ENCODE measurements at places on chromosomes 1 and 21.

DNA sequence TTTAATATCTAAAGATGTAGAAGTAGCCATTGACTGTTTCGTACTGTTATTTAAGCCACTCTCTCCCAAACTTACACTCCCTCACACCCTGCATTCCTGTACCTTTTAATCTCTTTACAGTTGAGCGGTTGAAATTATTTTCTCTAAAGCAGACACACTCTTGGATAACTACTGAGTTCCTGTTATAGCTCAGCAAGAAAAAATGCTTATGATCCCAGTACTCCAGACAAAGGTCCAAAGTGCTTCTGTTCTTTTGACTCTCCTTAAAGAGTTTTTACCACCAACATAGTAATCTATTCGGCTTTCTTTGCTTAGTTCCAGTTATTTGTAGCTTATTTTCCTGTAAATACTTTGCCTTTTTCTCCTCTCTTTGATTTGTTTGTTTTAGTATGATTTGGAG is 100.1 kb downstream of the ATF6 start:
- DNase-seq: no peak

GRCh38 chr1:219310181-219310728 is 136.6 kb downstream of the LYPLAL1 start:
- no peak for DNase-seq

DNA sequence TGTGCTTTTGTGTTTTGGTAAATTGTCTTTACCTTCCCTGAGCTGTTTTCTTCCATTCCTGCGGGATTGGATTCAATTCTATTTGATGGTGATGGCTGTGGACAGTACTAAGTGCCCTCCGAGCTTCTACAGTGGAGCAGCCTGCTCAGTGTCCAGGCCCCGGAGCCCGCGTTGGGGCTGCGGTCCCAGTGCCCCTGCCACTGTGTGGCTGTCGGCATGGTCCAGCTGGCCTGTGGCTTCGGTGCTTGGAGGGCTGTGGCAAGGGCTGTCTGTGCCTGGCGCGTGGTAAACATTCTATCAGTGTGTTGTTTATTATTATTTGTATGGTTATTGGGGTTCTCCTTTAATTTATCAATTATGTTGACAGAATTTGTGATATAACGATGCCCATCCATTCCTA is 109.1 kb upstream of the COL6A1 start:
- no peak for DNase-seq

GRCh38 chr1:234918181-234918841 is 210.3 kb downstream of the TOMM20 start:
- peak; percentile 57 for DNase-seq

- DNase-seq: no peak
Observed at GRCh38 chr1:85311818-85312217, 35.4 kb upstream of the BCL10 start.

GRCh38 chr1:66931590-66931989 is 6.8 kb downstream of the MIER1 start:
- DNase-seq: no peak

- DNase-seq: no peak
Observed at GRCh38 chr1:31289021-31289420, 7.6 kb downstream of the SNRNP40 start.

- no peak for DNase-seq
Observed at GRCh38 chr1:91556556-91556955, 55.9 kb downstream of the CDC7 start.

GRCh38 chr21:15495965-15496364 is 233.8 kb upstream of the USP25 start:
- no peak for DNase-seq

- DNase-seq: no peak
Observed at GRCh38 chr1:207822602-207823451, 71.0 kb downstream of the CD46 start.

- DNase-seq: no peak
Observed at GRCh38 chr1:167502192-167502551, 16.2 kb downstream of the CD247 start.

- no peak for DNase-seq
Observed at GRCh38 chr1:236794585-236795034, 482 bp upstream of the MTR start.

- no peak for DNase-seq
Observed at GRCh38 chr21:44352253-44352860, 1.1 kb upstream of the TRPM2 start.

- no peak for DNase-seq
Observed at GRCh38 chr1:110213143-110213540, 3.0 kb downstream of the KCNC4 start.

DNA sequence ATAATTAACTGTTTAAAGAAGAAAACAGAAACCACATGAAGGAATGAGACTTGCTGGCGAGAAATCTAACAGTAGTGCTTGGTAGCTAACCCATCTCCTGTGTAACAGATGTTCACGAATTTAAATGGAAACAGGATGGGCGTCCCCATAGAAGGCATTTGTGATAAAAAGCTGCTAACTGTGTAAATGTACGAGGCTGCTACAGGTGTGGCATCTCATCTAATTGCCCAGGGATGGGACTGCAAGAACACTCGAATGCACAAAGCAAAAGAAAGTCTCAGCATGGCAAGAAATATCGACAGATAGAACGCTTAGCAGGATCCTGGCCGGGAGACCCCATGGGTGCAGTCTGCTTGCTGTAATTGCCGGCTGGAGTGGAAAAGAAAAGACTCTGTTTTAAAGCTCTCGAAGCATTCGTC is 112.7 kb downstream of the RUNX1 start:
- DNase-seq: no peak

- DNase-seq: no peak
Observed at GRCh38 chr1:159849626-159850366, 12.7 kb downstream of the VSIG8 start.

DNA sequence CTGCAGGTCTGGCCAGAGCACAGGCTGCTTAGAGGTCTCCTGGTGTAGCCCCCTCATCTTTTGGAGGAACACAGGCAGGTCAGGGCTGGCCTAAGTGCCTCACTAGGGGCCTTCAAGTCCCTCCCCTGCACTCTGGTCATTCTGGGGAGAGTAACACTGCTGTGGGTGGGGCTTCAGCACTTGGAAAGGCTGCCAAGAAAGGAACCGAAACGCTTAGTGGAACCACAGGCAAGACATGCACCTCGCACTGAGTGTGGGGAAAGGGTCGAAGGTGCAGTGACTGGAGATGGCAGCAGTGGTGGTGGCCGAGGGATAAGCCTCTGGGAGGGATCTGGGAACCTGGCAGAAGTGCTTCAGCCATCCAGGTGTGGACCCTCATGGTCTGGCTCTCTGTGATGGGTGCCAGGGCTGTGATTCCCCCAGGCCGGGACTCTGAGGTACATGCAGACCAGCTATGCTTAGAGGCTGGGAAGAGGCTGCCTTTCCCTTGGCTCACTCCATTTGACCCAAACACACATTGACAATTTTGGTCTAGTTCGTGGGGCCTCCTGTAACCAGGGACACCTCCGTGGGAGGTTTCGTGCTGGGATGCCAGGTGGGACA is 182.9 kb upstream of the CSF3R start:
- DNase-seq: no peak

DNA sequence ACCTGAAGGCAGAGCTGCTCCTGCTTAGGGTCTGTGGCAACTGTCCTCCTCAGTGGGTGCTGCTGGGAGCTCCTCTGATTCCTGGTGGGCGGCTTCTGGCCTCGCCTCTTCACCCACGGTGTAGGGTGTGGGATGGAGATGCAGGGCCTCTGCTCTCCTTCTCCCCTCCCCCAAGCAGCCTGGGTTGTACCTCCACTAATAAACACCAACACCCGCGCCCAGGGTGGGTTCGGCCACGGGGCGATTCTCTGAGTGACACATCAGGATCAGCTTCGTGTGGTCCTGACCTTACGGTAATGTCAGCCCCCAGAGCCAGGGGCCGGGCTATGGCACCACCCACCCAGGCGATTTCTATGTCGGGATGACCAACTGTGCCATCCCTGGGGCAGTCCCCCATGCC is 23.7 kb downstream of the KRTAP10-1 start:
- no peak for DNase-seq

DNA sequence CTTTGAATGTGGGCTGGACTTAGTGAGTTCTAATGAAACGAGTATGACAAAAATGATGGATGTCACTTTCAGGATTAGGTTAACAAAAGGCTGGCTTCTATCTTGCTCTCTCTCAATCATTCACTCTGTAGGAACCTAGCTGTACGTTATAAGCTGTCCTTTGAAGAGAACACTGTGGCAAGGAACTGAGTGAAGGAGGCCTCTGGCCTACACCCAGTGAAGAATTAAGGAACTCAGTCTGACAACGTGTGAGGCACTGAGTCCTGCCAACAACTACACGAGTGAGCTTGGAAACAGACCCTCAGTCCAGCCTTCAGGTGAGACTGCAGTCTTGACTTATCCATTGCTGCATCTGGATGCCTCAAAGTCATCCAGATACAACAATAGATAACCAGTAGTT is 3.3 kb upstream of the DNTTIP2 start:
- no peak for DNase-seq

DNA sequence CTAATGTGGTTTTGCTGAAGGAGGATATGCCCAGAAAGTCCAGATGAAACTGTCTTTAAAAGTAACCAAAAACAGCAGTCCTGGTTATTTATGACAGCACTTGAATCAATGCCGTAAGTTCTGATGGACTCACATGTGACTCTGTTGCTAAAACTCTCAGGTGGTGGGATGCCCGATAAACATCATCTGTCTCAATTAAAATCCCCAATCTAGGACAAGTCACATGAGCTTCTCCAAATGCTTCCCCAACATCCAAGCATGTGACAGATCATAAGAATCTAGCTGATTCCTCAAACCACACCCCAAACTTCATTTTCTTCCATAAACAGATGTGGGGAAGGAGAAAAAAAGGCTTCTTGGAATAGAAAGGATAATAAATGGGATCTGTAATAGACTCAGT is 786 bp upstream of the CTSK start:
- DNase-seq: no peak

DNA sequence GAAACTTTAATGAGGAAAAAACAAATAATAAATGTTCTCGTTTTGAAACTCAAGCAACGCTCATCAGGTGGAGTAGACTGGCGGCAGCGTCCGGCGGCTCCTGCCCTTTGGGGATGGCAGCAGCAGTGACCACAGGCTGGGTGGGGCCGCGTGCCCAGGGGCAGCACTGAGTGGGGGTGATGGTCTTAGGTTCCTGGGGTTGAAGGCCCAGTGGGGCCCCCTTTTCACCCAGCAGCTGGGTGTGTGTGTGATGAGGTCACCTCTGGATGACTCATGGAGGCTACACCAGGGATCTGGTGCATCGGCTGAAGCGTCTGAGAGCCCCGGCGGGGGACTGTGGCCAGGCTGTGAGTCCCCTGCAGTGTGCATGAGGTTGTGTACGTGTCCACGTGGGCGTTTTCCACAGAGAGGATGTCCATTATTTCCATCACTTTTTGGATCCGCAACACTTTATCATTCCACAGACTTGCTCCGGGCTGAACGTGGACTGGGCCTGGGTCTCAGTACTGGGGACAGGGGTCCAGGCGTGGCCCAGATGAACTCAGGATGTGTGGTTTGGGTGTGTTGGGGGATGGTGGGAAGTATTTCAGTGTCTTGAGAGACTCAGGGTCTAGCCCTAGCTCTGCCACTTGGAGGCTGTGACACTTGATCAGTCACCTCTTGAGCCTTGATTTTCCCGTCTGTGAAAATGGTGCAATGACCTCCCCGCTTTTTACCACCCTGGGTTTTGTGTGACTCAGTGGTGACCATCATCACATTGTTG is 25.6 kb downstream of the LDLRAP1 start:
- DNase-seq: no peak

DNA sequence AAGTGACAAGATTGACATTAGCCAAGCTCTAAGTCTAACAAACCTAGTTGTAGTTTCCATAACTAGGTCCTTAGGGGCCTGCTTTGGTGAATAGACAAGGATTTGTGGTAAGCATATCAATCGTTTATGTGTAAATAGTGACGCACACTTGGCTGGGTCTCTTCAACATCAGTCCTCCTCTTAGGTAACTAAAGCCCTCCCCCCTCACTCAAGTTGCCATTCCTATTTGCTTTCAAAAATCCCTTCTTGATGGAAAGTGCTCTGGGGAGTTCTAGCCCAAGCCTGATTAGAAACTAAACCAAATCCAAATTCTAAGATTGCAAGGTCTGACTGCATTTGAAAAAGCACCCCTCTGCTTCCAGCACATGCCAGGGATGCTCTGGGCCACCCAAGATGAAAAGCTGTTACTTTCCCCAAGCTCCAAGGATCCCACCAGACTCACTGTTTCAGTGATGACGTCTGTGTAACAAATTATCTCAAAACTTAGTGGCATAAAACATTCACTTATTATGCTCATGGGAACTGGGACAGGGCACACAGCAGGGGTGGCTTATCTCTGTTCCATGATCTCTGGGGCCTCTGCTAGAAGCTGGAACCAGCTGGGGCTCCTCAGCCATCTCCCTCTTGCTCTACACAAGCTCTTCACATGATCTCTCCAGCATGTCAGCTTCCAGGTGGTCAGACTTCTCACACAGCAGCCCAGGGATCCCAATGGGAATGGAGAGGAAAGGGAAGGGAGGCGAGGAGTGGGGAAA is 74.1 kb downstream of the RRAGC start:
- no peak for DNase-seq

DNA sequence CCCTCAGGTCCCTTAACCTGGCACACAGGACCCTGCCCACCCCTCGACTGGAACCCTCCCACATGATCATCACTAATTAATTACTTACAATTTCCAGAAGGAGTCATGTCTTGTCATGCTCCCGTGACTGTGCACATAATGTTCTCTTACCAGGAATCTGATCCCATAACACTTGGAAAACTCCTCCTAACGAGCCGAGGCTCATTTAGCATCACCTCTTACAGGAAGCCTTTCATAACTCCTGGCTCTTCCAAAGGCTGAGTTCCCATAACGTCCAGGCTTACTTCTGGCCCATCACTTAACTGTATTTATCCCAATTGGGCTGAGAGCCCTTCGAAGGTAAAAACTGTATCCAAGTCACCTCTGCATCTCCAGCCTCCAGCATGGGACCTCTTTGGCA is 147.9 kb upstream of the JUN start:
- DNase-seq: no peak

GRCh38 chr1:7261490-7261889 is 476.2 kb downstream of the CAMTA1 start:
- no peak for DNase-seq

DNA sequence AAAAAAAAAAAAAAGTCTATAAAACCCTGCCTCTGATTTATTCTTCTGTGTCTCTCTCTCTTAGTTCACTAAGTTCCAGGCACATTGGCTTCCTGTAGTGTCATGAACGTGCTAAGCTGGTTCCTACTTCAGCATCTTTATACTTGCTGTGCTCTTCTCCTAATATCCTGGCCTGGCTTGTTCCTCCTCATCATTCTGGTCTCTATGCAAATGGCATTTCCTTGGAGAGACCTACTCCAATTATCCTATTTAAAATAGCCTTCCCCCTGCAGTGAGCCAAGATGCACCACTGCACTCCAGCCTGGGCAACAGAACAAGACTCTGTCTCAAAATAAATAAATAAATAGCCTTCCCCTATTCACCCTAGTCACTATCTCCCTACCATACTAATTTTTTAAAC is 9.7 kb upstream of the CLCC1 start:
- no peak for DNase-seq

DNA sequence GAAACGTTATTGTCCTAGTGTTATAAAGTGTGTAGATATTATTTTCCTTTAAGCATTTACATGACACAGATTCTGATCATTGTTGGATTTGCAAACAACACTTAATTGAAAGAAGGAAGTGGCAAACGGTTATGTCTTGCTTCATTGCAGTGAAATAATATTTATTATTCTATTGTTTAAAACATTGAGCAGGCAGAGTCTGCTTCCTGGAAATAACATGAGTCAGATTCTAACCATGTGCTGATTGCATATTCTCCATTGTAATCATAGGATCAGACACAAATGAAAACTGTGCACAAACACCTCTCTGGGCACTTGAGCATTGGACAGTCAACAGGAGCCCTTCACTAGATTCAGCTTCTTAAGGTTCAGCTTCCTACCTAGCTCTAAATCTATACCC is 46.8 kb upstream of the USP25 start:
- DNase-seq: no peak
